ENCODE measurements at places on chromosomes 5 and 9. TPM values are rescaled to one million over a fixed set of nuclear protein-coding genes. Genes with fewer than 3 reads are reported as not detected.

PCDHB6 gene
- 1.1 TPM for total RNA-seq

DNA sequence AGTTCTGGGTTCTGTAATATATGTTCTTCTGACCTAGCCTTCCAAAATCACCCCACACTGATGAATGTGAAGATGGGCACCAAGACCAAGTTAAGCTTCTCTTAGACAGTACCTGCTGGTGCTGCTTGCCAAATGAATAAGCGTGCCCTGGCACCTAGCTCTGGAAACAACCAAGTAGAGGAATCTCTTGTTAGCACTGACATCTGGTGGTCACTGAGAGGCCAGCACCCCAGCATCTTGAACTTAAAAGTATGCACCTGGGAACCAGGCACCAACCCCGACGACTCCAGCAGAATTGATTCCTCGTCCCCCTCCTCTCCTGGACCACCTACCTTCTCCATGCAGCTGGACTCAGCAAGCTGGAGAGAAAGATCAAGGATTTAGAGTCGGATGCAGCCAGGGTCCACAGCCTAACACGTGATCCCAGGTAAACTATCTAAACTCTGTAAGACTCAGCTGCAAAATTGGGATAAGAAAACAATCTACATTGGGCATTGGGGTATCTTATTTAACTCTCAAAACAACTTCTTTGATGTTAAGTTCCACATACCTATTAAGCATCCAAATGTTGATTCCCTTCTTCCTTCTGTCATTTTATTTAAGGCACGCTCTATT is 89.8 kb downstream of the SLC1A3 start:
- DNase-seq = peak; percentile 92

DNA sequence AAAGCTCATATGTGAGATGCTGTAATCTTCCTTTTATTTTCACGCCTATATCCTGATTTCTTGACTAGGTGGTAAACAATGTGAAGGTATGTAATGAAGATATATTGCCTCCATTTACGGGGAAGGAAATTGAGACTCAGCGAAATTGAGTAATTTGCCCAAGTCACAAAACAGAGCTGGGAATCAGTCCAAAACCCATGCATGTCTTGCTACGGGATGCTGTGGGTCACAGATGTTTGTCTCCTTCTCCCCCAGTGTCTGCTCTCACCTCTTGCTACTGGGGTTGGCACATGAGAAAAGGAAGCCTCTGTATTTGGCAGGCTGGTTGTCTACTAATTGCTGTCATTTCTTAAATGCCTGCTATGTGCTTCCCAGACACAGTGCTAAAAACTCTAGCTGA is 53.7 kb upstream of the TEX48 start:
- no peak for DNase-seq

LCN12 gene
- total RNA-seq = 3.8 TPM

DNA sequence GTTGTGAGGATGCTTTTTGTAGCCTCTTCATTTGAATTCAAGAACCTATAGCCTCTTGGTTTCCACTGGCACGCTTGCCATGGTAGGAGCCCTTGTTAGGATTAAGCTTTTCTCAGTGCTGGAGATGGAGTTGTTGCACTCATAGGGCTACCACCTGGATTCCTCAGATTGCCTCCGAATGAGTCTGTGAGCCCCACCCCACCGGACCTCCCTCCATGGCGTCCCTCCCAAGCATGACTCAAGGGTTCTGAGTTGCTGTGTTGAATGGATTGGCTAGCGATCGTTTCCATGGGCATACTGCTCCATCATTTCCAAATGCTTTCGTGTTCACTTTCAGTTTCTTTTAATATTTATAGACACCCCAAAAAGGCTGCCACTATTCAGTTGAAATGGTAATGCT is 69.9 kb downstream of the DAPK1 start:
- DNase-seq = no peak

SPINK6 gene
- not detected for total RNA-seq

DNA sequence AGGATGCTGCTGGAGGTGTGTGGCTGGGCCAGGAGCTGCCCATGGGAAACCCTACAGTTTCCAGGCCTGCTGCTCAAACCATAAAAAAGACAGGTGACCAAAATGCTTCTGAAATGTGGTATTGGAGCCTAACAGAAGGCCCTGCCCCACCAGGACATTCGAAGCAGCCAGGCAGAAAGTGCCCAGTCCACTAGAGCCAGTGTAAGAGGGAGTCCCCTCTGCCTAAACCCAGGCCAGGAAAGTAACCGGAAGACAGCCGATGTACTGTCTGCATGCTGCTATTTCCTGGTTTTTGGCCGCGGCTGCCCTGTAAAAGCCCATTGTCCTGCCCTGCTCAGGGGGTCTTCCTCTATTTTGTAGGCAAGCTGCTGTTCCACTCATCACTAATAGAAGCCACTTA is 150.7 kb upstream of the IRX2 start:
- DNase-seq = no peak

- DNase-seq = no peak
Measured at GRCh38 chr9:81314490-81314889, 374.9 kb downstream of the TLE1 start.

DNA sequence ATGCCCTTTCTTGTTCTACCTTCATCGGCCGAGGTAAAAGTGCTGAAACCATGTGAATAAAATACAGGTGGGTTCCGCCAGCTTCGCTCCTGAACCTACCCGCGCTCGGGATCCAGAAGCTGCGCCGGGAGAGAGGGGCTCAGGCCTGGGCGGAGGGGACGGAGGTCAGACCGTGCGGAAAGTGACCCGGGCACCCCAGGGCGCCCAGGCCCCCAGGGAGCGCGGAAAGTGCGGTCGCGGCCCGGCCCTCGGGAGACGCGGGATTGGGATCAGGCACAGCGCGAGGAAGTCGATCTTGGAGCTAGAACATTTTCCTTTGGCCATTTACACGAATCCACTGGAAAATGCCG is 329 bp downstream of the SYK start:
- DNase-seq = no peak

DNA sequence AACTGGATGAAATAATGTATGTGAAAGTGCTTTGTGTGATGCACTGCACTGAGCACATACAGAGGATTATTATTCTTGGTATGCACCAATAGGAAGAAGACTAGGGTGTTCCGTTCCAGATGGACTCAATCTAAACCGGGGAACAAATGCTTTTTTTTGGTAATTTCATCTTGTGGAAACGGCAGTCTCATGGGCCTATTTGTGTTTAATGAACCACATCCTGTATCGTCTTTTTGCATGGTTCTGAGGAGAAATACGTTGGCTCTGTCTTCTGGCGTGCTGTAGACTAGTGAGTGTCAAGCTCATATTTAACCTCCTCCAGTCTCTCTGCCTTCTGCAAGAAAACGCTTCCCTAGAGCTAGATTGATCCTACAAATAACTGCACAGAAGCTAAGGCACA is 30.0 kb downstream of the TRIM32 start:
- DNase-seq = no peak

HOMER1 gene
- 42.4 TPM for total RNA-seq

CLIC3 gene
- total RNA-seq = 0.43 TPM

GRCh38 chr5:154190595-154191304 is at the start of gene GALNT10:
Gene GALNT10, plus strand, starts transcription at chr5:154190733. Its CDS starts 134 bp downstream, at chr5:154190867.
- DNase-seq = no peak

CSF1R gene
- total RNA-seq = 0.19 TPM

F2RL1 gene
- total RNA-seq = 19.3 TPM

DNA sequence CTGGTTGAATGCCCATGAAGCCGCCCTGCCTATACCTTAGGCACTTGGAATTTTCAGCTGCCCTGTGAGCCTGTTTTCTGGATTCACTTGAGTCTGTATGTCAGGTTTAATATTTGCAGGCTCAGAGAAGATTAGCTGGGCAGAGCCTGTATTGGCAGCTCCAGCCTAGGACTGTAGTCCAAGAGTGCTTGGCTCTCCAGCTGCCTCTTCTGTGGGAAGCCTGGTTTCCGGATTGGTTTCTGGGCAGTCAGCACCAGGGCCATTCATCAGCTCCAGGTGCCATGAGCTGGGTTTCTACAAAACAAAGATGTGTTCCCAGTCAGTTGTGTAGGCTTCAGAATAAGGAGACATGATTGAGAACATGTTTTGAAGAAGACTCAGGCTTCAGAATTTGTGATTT is 90.1 kb downstream of the ARHGAP26 start:
- no peak for DNase-seq

CD180 gene
- not detected for total RNA-seq

DNA sequence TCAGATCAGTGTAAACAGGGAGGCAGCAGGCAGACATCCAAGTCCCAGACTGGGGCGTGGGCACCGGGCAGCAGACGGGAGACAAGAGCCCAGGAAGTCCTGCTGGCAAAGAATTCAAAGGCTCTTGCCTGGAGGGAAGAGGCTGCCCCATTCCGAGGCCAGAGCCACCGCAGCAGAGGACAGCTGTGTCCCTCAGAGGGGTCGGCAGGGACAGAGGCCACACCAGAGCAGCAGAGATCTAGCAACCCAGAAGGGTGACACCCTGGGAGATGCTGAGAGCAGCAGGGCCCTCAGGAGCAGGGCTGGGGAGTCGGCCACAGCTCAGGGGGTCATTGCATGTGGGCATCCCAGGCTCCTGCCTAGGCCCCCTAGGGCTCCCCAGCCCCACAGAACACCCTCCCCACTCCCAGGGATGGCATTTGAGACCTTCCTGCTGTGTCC is 29.1 kb downstream of the ADAMTS2 start:
- no peak for DNase-seq

GRCh38 chr9:30349526-30350513 is 2034.6 kb upstream of the ACO1 start:
- DNase-seq = no peak

LAMC3 gene
- total RNA-seq = 16.7 TPM

DNA sequence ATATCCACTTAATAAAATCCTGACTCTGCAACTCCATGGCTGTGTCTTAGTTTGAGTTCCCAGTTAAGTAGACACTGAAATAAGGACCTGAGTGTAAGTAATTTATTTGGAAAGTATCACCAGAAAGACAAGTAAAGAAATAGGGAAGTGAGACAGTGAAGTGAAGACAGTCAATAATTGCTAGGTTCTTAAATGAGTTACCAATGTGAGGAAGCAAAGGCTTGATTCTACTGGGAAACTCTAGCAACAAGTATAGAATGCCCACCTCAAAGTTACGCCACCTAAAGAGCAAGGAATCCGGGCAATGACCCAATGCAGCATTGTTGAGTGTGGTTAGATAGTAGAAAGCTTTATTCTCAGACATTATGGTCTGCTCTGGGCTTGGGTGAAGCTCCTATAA is 383.9 kb downstream of the TLR4 start:
- no peak for DNase-seq

DNA sequence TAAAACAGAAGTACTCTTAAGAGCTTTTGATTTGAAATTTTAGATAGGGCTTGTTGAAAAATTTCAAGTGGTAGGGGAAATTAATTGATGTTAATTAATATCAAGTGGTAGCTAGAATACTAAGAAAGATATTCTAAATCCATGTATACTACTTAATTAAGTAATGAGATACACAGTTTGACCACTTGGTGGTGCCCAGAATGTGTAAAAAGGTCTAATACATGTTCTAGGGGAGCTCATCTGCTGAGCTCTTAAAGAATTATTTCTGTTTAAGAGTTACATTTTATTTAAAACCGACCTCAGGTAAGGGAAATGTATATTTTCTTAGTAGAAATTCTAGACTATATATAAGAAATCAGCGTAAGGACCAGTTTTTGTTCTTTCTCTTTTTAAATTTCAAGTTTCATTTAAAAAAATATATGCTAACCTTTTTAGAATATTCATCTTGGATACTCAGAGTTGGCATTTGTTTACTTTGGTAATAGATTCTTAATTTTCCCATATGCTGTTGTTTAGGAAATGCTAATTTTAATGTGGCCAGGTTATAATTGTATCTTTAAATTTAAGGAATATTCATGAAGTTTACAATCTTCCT is 61.5 kb downstream of the LNPEP start:
- no peak for DNase-seq

LURAP1L gene
- total RNA-seq = 0.66 TPM

GRCh38 chr5:171680485-171680884 is 105.1 kb upstream of the SMIM23 start:
- peak; percentile 74 for DNase-seq

RAB3C gene
- total RNA-seq = 15.1 TPM

GRCh38 chr5:72596956-72597355 is 89.7 kb upstream of the ZNF366 start:
- DNase-seq = no peak

DNA sequence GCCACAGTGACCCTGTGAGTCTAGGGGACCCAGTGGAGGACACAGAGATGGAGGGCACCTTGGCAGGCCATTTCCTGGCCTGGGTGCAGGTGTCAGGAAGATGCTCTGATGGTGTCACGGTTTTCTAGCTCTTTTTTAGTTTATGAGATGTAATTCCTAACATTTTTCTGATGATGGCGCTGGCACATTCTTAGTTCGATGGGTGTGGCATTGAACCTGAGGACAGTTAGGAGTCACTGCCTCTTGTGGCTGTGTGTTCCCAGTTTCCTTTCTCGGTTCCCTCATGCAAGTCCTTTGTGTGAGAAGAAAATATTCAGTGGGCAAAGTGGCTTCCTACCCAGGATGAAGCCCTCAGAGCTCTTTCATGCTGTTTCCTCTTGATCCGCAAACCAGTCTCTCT is 129.4 kb upstream of the ICE1 start:
- peak; percentile 76 for DNase-seq

GRCh38 chr5:131005963-131006684 is 158.9 kb downstream of the HINT1 start:
- DNase-seq = peak; percentile 61

DNA sequence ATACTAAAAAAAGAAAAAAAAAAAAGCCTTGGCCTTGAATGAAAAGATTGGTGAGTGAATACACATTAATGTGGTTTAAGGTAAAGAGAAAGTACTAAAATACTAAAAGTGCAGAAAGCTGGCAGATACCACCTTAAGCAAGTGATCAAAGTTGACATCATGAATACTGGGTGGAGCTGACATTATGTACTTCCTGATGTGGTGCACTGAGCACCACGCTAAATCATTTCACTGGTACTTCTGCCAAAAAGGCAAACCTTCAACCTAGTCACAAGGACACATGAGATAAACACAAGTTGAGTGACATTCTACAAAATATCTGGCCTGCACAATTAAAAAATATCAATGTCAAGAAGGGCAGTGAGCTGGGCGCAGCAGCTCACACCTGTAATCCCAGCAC is 33.8 kb upstream of the PANK3 start:
- no peak for DNase-seq

DNA sequence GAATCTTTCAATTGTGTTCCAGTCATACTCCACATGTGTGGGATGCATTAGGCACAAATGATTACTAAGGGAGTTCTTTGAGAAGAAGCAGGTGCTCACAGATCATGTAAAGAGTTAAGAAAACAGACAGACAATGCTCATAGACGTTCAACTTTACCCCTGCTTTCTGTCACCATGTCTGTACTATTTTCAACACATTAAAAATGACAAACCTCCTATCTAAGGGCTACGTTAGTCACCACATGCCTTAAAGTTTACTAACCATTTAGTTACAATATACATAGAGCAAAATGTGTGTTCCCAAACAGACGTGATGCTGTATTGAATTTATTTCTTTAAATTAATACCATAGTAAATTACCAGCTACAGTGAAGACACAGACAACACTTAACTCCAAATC is 435.9 kb downstream of the HCN1 start:
- no peak for DNase-seq

Measured in endodermal cell (in vitro differentiated cells).